Left hindlimb (tissue), 1 donor: ENCODE measurements at places on chromosomes 4 and X.

DNA sequence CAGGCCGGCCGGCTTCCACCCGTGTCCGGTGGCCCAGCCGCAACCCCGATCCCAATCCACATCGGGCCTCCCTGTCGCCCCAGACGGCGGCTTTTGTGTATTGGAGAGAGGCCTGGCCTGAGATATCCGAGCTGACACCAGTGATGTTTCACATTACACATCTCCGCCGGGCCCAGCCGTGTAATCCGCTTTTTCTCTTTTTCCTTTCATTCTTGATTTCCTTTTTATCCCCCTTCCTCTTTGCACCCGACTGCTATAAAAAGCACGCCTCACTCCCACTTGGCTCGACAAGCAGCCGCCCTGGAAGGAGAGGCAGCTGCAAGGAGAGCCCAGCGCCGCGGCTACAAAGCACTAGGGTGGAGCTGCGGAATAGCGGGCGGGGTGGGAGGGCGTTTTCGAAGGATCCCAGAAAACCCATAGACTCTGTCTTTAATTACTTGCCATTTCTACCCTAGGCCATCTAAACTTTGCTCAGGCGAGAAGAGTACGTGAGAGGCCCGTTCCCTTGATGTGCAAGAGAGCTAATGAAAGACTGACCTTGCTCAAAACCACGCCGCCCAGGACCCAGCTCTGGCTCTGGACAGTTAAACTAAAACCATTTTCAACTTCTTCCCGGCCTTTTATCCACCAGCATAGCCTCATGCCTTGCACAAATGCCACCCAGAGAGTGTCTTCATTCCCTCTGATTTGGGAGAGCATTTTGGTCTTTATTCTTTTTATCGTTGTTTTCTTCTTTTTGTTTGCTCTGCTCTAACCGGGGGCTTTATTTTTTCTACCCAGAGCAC is 3.2 kb downstream of the PITX2 start:
- DNase-seq: no peak

- no peak for DNase-seq
Measured at GRCh38 chrX:133911825-133912495, 73.4 kb downstream of the GPC3 start.

- no peak for DNase-seq
Measured at GRCh38 chrX:40102393-40103381, 4.9 kb upstream of the BCOR start.

GRCh38 chrX:111319451-111319850 is 49.2 kb upstream of the CAPN6 start:
- no peak for DNase-seq

DNA sequence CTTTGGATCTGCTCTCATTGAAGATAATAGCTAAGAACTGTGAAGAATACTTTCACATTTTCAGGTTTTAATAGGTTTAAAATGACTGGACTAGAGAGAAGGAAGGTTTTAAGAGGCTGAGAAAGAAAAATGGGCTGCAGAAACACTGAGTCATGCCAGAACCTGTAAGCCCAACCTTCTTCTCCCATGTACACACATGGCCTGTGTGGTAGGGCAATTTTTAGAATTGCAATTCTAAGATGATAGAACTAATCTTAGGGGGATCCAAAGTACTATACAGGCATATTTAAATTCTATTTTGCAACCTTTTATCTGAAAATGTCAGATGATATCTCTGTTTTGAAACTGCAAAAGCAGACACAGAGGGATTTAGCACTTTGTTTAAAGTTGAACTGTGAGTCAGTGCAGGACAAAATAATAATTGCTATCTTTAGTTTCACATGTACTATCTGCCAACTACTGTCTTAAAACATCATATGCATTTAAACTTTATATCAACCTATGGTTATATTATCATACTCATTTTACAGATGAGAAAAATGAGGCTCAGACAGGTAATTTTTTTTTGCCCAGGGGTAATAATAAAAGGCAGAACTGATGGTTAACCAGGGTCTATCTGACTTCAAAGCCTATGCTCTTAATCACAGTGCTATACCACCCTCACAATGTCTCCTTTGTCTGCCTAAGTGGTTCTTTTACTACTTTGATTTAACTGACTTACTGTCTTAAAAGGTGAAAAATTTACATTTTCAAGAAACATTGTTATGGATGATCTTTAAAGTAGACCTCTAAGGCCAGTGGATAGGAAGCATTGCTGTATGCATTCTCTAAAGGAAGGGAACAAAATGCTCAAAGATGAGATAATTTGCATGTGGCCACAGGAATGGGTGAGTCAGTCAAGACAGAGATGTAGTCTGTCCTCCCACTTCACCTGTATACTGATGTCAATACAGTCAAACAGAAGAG is 4.3 kb downstream of the TMPRSS11E start:
- DNase-seq: no peak

DNA sequence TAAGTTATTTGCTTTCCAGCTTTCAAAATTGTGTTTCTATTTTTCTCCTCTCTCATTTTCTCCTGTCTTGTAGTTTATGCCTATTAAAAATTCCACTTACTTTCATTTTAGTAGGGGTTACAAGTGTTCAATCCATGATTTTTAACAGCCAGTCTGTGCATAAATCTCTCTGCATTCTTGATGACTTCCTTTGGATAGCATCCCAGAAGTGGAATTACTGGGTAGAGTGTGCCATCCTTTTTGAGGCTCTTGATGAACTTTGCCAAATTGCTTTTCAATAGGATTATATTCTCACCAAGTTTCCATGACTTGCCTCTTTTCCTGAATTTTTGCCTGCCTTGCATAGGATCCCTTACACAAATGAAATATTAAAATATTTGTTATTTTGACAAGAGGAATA is 58.5 kb downstream of the DIPK2B start:
- DNase-seq: no peak

- no peak for DNase-seq
Measured at GRCh38 chr4:187504974-187505797, 490.4 kb upstream of the ZFP42 start.

DNA sequence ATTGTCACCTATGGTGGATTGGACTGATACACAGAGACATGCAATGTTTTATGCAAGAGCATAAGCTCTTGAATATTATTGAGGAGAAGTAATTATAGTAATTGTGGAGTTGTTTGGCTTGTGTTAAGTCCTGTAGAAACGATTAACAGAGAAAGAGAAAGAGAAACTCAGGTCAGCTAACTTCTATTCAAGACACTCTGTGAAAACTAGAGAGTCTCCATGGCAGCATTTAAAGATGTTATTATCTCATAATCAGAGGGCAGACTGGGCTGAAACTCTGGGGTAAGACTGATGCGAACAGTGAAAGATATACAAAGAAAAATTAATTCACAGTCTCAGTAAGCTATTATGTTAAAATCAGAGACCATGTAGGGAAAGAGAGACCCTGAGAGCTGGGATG is 625.7 kb downstream of the FAT4 start:
- no peak for DNase-seq

DNA sequence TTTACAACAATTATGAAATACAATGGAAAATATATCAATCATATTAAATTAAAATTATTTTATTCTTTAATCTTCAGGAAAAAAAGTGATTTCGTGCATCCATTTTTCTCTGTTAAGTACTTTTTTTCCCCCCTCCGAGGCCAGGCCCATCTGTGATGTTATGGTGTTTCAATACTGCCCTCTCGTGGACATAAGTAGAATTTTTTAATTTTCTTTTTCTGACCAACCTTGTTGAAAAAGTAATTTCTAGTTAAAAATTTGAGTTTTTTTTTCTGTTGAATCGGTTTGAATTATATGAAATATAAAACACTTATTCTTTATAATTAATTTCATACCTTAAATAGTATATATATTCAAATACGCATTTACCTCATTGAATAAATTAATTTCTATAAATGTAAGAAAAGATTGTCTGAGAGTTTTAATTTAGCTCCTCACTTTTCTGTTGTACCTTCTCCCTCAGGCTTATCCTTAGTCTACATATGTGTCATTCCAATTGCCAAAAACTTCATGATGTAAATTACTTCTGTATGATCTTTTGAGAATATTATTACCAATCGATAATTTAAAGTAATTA is 175.8 kb upstream of the TECRL start:
- no peak for DNase-seq

- DNase-seq: peak; percentile 69
Measured at GRCh38 chrX:40008791-40009461, 88.8 kb downstream of the BCOR start.

DNA sequence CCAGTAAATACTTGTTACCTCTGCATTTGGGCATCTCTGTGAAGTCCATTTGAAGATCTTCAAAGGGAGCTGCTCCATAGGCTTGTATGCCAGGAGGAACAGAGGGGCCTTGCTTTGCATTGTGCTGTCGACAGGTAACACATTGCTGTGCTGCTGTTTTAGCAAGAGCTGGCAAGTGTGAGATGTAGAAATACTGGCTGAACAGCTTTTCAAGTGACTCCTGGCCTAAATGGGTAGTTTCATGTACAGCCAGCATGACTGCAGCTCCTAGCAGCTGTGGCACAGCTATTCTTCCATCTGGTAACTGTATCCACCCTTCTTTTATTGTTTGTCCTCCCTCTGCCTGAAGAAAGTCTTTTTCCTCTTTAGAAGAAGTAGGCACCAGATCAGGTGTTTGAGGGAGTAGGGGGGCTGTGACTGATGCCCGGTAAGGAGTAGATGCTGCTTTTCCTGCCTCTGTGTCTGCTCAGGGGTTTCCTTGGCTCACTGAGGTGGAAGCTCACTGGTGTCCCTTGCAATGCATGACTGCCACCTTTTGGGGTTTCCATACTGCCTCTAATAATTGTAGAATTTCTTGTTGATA is 965.3 kb downstream of the CCSER1 start:
- DNase-seq: no peak

- DNase-seq: no peak
Measured at GRCh38 chrX:101759000-101759399, 99.3 kb upstream of the ARMCX2 start.

DNA sequence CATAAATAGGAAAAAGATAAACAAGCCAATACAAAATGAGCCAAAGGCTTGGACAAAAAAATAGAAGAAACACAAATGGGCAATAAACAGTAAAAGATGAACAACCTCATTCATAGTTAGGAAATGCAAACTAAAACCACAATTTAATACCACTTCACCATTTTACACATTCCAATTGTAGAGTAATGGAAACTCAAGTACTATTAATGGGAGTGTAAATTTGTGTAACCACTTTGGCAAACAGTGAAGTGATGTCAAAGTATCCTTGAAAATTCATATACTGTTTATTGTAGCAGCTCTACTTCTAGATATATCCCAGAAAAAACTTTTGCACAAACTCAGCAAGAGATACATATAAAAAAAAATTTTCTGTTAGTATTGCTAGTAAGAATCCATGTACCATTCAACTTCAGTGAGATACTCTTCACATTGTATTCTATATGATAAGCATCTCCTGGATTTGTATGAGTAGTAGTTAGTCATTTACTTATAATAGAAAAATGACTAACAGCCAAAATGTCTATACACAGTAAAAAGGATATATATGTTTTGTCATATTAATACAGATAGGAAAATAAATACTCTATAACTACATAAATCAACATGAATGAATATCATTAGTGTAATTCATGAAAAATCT is 229.8 kb downstream of the DKK2 start:
- DNase-seq: no peak

DNA sequence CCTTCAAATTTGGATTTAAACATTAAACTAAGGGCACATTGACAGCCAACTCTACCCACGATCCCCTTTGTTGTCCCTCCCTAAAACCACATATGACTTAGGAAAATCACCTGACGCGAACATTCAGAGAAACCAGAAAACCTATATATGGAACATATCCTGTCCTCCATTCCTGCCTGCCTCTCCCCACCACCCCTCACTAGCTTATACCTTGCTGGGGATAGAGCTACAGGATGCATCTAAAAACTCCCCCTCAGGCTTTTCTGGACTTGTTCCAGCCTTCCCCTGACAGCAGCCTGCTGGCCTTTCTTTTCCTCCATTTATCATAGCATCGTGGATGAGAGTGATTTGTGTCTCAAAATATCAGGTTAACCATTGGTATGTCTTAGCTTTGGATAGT is 8.8 kb downstream of the STK26 start:
- no peak for DNase-seq

DNA sequence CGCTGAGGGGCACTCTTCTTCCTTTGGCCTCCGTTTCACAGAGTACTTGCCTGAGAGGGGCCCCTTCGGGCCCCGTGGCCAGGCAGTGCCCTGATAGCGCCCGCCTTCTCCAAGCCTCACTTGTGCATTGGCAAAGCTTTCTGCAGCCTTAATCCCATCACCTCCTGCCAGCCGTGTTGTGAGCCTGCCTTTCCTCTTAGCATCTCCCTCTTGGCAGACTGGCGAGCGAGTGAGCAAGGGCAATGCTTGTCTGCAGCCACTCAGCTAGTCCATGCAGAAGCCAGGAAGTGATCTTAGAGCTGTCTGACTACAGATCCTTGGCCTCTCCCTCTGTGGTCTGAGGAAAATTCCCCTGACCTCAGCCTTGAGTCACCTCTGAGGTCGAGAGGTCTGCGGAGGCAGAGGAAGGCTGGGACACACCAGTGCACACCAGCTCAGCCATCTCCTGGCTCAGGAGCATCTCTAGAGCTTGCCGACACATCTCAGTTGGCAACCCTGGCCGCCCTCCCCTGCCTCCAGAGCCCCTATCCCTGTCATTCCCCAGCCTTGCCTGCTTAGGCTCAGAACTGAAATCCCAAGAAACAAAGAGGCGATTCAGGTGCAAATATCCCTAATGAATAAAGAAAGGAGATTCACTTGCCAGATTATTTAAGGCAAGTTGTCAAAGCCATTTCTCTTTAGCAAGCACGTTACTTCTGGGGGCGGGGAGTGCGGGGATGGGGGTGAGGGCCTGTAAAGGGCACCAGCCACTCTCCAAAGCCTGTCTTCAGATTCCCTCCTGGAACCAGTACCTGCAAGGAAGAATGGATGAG is 143.5 kb upstream of the MAMLD1 start:
- peak; percentile 34 for DNase-seq

- no peak for DNase-seq
Measured at GRCh38 chrX:114372937-114373336, 210.9 kb upstream of the HTR2C start.

GRCh38 chr4:37383579-37384229 is 139.2 kb downstream of the NWD2 start:
- DNase-seq: no peak

DNA sequence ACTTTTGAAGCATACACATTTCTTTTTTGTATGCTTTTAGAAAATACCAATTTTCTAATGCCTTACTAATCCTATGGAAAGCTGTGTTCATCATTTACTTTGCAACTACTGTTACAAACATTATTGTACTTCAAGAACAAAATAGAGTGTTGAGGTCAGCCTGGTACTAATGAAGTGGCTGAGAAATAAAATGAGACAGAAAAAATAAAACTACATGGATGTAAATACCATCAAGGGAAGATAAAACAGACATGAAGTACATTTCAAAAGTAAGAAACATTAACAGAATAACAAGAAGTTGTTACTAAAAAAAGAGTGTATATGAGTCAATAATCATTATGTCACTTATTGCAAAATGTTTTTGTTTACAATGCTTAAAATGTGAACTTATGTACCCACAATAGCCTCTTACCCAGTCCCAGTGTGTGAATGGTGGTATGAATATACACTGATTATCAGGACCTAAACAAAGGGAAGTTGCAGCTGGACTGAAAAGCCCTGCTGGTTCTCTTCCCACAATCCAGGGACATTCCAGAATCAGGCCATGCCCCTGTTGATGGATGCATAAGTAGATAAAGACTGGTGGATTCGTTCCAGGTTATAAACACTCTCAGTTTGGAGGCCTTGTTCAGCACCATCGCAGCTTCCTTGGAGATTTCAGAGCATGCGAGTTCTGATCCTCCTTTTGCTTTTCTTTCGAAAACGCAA is 2.4 kb upstream of the CSN3 start:
- DNase-seq: no peak
